CD4-positive, alpha-beta T cell treated with Interleukin-6 for 4 hours (primary cell): ENCODE measurements at places on chromosomes 5 and 9.

- no peak for DNase-seq
Observed at GRCh38 chr9:34501889-34502425, 20.8 kb downstream of the ENHO start.

- DNase-seq: no peak
Observed at GRCh38 chr5:18270635-18271338, 636.5 kb downstream of the TAF11L14 start.

- no peak for DNase-seq
Observed at GRCh38 chr5:96747720-96748119, 60.0 kb downstream of the ERAP1 start.

GRCh38 chr5:57383093-57383861 lies 99.3 kb downstream of the ACTBL2 start:
- peak; percentile 18 for DNase-seq

DNA sequence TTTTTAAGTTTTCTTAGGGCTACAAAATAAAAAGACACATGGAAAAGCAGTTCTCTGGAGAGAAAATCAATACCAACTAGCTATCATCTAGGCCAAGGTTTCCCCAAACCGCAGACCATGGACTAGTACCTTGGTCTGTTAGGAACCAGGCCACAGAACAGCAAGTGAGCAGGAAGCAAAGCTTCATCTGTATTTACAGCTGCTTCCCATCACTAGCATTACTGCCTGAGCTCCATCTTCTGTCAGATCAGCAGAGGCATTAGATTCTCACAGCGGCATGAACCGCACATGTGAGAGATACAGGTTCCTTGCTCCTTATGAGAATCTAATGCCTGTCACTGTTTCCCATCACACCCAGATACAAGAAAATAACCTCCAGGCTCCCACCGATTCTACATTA lies 1907.6 kb upstream of the ACO1 start:
- DNase-seq: no peak

GRCh38 chr9:130845901-130846481 lies 10.9 kb downstream of the ABL1 start:
- DNase-seq: no peak

DNA sequence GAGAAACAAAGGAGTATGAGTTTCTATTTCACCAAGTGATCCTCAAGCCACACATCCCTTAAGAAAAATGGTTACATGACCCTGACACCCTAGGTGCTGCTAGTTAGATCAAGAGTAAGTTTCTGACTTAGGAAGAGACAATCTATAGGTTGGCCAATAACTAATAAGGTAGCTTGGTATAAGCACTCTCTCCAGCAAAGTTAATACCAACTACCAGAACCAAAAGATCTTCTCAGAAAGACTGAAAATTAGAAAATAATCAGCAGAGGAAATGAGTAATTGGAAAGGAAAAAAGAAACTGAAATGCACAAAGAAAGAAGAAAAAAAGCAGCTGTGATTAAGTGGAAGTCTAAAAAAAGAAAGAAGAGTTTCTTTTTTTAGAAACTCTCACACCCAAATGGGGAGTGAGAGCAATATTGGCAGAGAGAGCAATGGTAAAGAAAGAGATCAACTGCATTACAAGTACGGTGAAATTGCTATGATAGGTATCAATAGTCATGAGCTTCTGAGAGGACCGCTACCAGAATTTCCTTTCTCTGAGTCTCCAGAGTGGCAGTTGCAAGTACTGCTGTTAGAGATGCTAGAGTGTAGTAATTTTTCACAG lies 195.5 kb downstream of the TMEM167A start:
- DNase-seq: no peak

GRCh38 chr9:90720621-90721265 lies 78.1 kb upstream of the DIRAS2 start:
- no peak for DNase-seq

DNA sequence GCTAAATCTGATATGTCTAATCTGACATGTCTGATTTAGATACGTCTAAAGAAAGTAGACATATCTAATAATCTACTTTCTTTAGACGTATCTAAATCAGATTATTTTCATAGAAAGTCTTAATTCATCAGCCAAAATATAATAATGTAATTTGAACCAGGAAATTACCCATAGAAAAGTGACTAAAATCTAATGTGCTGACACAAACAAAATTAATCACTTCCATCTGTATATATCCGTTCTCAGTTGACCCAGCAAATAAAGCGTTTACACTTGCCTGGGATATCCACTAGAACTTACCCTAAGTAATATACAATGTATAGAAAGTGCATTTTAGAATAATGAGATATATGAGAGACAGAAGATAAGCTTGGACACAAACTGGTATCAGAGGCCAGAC lies 56.7 kb downstream of the TTLL11 start:
- DNase-seq: no peak
